ENCODE measurements at places on chromosomes 2 and 18. TPM values are rescaled to one million over a fixed set of nuclear protein-coding genes. Genes with fewer than 3 reads are reported as not detected.

The ZAP70 gene
- 0.16 TPM for total RNA-seq

The KCNG2 gene
- total RNA-seq, result 1.9 TPM

The SLC66A2 gene
- total RNA-seq, result 35.8 TPM

The KRTCAP3 gene
- total RNA-seq, result 0.26 TPM

The NDUFAF7 gene
- 15.9 TPM for total RNA-seq

The CHST10 gene
- total RNA-seq, result 4.9 TPM

The TLX2 gene
- 1.4 TPM for total RNA-seq

The CCDC121 gene
- total RNA-seq, result 3.0 TPM

The L3MBTL4 gene
- total RNA-seq, result 0.16 TPM

The CLEC4F gene
- not detected for total RNA-seq

The CHN1 gene
- total RNA-seq, result 19.1 TPM

The GPR45 gene
- total RNA-seq, result not detected
